ENCODE measurements at places on chromosomes 3 and 15. TPM values are rescaled to one million over a fixed set of nuclear protein-coding genes. Genes with fewer than 3 reads are reported as not detected.

The TMCO5A gene
- not detected for total RNA-seq

The SLC9C1 gene
- 0.66 TPM for total RNA-seq

DNA sequence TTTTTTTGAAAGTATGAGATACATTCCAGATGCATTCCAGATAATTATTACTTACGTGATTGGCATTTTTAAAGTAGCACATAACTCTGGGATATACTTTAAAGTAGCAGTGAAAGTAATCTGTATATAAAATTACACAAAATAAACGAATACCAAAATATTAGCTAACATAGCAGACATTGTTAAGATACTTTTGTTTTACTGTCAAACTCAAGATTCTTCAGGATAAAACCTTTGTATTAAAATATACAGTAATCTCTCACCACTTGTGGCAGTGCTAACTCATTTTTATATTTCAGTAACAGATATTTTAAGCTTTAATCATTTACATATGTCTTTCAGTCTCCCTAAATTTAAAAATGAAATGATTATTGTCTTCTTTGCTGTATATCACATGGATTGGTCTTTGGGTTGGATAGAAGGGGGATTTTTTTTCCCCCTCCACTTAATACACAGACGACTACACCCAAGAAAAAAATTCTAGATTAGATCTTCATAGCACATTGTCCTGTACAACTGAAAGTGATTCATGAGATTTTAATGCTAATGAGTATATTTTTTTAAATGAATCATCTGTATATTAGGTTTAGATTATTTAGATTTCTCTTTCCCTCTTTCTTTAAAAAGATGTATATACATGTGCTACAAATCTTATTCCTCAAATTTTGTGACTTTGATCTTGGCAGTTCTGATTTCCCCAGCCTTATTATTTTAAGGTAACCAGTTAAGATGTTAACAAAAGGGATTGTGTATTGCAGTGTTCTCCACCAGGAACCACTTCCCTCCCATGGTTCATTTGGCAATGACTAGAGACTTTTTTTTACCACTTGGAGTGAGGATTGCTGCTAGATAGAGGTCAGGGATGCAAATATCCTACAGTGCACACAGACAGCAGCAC is 24.5 kb upstream of the EBLN2 start:
- DNase-seq: no peak

The CELF6 gene
- 0.62 TPM for total RNA-seq

DNA sequence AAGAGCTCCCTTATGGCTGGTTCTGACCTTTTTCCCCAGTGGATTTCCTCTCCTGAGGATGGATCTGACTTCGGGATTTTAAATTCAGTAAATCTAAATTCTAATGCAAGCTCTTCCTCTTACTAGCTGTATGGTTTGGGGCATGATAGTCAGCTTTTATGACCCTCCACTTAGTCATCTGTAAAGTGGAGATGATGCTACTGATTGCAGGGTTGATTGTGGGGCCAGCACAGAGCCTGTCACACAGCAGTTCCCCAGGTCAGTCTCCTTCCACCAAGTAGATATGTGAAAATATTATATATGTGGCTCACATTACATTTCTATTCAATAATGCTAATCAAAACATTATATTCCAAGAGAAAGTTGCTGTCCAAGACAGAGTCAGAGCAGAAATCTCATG is 141.3 kb upstream of the UBE2E1 start:
- DNase-seq: no peak

DNA sequence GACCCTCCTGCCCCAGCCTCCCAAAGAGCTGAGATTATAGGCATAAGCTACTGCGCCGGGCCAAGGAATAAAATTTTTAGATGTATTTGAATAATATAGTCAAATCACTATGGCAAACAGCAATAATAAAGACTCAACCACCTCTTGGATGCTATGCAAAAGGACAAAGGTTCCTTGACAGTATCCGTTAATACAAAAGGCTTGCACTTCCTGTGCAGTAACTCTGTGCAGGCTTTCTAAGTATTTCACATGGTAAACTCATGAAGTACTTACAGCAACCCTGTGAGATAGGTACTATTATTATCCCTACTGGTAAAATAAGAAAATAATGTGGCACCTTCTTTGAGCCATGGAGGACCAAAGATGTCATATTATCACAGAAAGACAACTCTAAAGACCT is 86.8 kb downstream of the SHQ1 start:
- DNase-seq: no peak

- DNase-seq: no peak
These were observed 66.1 kb upstream of the NPHP3 start for GRCh38 chr3:132788301-132788671.

The SPESP1 gene
- total RNA-seq: not detected

DNA sequence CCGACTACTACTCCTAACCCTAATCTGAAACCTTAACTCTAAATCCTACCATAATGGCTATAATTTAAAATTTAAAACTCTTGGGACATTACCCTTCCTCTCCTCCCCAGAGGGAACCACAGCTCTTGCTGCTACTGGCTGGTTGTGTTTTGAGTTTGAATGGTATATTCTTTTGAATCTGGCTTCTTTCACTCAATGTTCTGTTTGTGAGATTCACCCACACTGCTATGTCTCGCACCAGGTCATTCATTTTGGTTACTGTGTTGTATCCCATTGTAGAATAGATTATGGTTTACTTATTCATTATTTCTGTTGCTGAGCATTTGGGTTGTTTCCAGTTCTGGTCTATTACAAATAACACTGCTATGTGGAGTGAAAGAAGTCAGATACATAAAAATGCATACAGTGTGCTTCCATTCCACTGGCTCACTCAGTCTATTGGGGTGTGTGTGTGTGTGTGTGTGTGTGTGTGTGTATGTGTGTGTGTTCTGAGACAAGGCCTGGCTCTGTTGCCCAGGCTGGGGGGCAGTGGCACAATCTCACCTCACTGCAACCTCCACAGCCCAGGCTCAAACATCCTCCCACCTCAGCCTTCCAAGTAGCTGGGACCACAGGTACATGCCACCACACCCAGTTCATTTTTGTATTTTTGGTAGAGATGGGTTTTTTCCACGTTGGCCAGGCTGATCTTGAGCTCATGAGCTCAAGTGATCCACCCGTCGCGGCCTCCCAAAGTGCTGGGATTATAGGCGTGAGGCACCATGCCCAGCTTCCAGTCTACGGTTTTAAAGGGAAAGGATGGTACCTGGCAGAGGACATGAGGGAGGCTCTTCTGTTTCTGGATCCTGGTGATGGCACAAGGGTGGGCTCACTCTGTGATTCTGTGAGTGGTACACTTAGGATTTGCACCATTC is 19.2 kb upstream of the SYNM start:
- no peak for DNase-seq

The CIB2 gene
- total RNA-seq: 48.2 TPM

GRCh38 chr3:109933576-109933975 is 596.2 kb upstream of the DPPA4 start:
- DNase-seq: no peak

DNA sequence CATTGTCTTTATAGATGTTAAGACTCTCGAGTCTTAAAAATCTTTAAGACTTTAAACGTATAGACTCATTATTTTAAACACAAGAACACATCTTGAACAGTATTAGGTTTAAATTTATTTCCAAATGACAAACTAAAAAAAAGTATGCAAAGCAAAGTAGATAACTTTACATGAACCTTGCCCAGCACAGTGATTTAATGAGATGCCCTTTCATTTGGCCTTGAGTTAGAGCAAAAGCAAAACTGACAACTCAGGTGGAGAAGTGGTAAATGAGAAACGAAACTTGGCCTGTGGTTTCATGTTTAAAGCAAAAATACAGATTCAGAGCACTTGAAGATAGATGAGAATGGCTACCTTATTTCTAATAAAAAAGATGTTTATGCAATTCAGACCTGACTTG is 8.6 kb downstream of the GPR15 start:
- DNase-seq: no peak

The CEP19 gene
- total RNA-seq: 3.1 TPM

The RETNLB gene
- total RNA-seq: not detected

The ZNF80 gene
- total RNA-seq: not detected

DNA sequence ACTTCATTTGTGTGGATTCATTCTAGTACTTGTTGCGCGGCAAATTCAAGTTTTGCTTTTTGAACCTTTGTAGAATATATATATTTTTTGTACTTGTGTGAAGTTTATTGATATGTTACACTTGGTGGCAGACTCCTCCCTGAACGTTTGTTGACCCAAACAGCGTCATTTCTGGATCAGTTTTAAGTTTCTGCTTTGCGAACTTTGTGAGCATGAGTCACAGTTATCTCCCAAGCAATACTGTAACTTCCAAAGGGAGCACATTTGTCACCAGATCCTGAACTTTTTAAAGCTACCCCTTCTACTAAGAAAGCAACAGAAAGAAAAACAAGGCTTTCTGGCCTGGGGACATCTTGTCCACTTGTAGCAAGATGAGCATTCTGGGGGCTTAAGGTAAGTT is 74.8 kb upstream of the CACNA2D3 start:
- DNase-seq: no peak

DNA sequence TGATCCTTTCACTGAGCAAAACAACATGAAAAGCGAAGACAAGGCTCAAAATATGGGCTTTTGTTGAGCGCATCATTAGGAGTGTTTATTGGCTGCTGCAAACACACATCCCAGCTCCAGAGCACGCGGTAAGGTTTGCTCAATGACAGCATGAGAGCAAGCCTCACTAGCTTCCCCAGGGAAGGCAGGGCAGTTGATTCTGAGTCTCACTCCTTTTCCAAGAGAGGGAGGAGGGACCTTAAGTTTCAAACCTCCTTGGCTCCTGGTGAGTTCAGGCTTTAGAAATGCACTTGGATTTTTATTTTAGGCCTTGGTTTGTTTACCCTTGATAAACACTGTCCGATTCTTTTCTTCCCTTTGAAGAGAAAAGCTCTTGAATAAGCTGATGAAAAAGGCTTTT is 69.1 kb upstream of the CACNA2D3 start:
- no peak for DNase-seq

GRCh38 chr3:127953091-127954035 is 38.3 kb downstream of the KBTBD12 start:
- DNase-seq: no peak

DNA sequence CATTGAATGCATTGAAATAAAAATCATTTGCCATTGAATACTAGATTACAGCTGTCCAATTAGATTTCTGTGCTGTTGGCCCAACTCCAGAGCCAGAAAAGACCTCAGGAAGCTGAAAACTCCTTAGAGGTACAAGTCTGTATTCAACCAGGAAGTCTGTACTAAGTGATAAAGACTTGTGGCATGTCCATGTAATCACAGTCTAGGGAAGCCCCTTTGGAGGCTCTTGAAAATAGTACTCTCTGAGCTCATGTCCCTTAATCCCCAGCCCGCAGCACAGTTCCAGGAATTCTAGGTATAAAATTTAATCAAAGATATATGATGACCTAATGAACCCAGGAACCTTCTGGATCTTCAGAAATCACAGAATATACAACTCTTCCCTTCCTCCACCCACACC is 279.4 kb downstream of the RSL24D1 start:
- no peak for DNase-seq

The GOLGA6L9 gene
- 8.1 TPM for total RNA-seq

DNA sequence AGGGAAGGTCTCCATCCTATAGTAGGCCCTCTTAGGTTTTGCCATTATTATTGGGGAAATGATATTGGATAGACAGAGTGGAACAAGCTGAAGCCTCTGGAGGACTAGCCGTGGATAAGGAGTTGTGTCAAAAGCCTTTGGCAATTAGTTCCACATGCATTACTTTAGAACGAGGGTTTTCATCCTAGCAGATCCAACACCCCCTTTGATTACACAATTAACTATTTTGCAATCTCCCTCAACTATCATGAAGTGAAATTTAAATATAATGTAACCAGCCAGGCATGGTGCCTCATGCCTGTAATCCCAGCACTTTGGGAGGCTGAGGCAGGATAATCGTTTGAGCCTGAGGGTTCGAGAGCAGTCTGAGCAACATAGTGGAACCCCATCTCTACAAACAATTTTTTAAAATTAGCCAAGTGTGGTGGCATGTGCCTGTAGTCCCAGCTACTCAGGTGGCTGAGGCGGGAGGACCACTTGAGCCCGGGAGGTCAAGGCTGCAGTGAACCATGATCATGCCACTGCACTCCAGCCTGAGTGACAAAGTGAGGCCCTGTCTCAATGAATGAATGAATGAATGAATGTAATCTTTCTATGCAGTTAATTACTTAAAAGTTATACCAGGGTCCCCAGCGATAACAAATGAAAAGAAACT is 56.8 kb downstream of the PXYLP1 start:
- no peak for DNase-seq

DNA sequence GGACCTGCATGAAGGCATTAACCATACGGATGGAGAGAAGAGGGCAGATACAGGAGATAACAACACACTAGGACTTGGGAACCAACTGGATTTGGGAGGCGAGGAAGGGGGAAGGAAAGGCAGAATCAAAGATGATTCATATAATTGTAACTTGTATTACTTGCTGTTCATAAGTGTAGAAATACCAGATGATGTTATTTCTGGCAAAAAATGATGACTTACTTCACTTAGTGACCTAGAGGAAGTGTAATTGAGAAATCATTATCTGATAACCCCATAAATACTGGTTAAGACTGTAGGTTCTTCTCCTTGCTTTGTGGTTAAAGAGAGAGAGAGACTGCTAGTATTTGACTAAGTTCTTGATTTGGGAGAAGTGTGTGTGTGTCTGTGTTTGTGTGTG is 50.5 kb upstream of the GK5 start:
- DNase-seq: no peak

GRCh38 chr3:115099986-115100571 is 47.0 kb downstream of the ZBTB20 start:
- no peak for DNase-seq

The SAMD7 gene
- not detected for total RNA-seq

DNA sequence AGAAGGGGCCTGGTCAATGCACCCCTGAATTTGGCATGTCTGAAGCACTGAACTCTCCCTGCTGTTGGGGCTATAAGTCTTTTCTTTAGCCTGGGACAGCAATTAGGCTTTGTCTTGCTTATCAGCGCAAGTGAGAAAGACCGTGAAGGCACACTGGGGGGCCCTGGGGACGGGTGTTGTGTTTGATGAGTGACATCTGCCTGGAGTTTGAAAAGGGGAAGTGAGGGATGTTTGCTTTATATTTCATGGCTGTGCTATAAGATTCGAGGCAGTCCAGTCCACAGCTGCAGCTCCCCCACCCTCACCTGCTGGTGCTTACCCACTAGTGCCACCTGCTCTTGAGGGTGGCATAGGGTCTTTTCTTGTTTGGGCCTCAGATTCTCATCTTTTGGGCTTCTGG is 44.8 kb downstream of the CEMIP start:
- DNase-seq: peak; percentile 74

The ACTC1 gene
- total RNA-seq: 42.5 TPM

The GASK1A gene
- 4.3 TPM for total RNA-seq

The LHFPL4 gene
- 1.1 TPM for total RNA-seq

All from endodermal cell (in vitro differentiated cells).